ENCODE measurements at places on chromosomes 12 and 14.

GRCh38 chr12:41521872-41522379, 333.8 kb downstream of the PDZRN4 start:
- no peak for DNase-seq

- no peak for DNase-seq
Observed at GRCh38 chr14:94938016-94938415, 168.1 kb upstream of the GSC start.

DNA sequence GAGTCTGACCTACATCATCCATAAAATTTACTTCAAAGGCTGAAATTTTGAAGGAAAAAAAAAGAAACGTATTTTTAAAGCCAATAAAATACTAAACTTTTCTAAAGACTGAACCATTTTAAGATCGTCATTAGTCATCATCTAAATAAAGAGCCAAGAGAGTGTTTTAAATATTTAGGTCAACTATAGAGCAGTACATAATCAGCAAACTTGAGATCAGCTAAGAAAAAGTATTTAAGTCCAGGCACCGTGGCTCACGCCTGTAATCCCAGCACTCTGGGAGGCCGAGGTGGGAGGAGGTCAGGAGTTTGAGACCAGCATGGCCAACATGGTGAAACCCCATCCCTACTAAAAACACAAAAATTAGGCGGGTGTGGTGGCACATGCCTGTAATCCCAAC, 35.5 kb downstream of the HECTD1 start:
- DNase-seq: no peak

DNA sequence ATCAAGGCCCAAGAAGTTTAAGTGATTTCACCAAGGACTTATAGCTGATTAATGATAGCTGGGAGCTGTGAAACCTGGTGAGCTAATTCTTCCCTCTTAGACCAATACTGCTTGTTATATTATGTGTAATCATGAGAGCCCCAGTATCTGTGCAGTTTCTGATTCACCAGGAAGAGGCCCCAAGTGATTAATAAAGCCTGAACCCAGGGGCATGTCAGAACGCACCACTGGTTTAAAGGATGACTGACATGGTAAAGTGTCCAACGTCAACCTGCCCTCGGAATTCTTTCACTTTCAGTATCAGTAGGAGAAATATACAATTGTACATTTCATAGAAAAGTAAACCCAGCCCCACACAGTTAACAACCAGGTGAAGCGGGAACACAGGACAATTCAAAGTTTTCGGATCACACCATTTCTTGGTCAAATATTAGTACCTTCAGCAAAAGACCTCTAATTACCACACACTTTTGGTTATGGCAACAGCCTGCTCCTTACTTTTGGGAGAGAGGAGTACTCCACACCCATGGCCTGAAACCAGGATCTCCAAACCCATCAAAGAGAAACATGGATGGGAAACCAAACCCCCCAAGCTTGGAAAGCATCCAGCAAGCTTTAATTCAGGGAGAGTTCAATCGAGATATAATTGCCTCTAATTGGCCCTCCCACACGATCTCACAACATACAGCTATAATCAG, 28.5 kb downstream of the TMCC3 start:
- peak; percentile 64 for DNase-seq

GRCh38 chr14:56413721-56414120, 165.9 kb upstream of the TMEM260 start:
- DNase-seq: no peak

- DNase-seq: peak; percentile 45
Observed at GRCh38 chr14:73753124-73753886, 39.1 kb upstream of the PNMA1 start.

DNA sequence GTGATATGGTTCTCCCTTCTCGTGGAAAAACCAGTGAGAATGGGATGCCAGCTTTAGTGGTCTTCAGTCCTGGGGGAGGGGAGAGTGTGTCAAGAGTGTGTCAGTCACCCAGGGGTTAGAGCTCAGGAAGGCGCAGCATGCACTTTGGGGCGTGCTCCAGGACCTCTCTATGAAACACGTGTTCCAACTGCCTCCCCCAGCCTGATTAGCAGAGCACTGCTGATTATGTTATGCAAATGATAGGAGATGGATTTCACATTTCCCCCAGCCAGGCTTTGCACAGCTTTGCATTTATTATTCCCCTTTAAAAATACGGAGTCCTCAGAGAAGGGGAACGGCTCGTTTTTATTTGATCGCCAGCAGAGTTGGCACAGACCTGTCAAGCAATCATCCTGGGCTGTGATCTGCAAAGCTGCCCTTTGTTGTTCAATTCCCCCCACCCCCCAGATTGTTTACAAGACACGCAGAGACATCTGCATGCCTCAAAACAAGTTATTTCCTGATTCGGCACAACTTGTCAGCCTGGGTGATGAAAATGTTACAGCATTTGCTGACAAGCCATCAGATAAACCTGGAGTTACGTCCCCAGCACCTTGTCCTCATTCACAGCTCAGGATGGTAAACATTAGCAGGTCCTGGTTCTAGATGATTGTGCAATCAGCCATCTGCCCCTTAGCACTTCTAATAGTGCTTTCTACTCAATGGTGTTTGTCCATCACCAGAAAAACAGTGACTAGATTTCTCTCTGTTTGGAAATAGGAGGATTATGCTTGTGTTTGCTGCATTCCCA, 196.5 kb downstream of the NOVA1 start:
- no peak for DNase-seq

DNA sequence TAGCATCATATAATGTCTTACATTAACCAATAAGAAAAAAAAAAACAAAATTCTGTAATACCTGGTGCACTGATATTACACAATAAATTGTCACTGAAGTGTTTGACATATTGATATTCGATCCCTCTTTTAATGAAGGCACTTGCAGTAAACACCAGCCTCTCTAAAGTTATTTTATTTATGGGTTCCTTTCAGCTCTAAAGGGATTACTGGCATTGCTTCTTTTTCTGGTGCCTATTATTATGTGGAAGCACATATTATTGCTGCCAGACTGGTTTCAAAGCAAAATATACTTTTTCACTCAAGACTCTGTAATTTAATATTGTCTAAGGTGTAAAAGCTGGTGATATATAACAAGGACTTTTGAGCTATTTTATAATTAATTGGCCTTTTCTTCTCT, 1090.5 kb downstream of the TRHDE start:
- no peak for DNase-seq

DNA sequence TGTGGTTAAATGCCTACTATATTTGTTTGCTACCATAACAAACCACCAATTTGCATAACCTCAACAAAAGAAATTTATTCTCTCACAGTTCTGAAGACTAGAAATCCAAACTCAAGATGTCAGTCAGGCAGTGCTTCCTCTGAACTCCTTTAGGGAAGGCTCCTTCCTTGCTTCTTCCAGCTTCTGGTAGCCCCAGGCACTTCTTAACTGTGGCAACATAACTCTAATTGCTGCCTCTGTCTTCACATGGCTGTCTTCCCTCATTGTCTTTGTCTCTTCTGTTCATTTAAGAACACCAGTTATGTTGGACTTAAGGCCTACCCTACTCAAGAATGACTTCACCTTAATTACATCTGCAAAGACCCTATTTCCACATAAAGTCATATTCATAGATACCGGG, 206.9 kb downstream of the SYT1 start:
- DNase-seq: no peak

- no peak for DNase-seq
Observed at GRCh38 chr12:76275511-76276093, 72.6 kb downstream of the BBS10 start.

GRCh38 chr12:25126746-25127145, 68.2 kb downstream of the DNAI7 start:
- DNase-seq: no peak
